ENCODE measurements at places on chromosomes 7 and 10. TPM values are rescaled to one million over a fixed set of nuclear protein-coding genes. Genes with fewer than 3 reads are reported as not detected.

GRCh38 chr7:74269757-74270277 is 15.6 kb upstream of the RFC2 start:
- peak; percentile 55 for DNase-seq

GRCh38 chr10:105188737-105189462 is 547.8 kb downstream of the SORCS3 start:
- DNase-seq = no peak

CLEC2L gene
- 0.65 TPM for total RNA-seq

GRCh38 chr10:113399065-113399464 is 153.8 kb upstream of the HABP2 start:
- no peak for DNase-seq

GRCh38 chr7:19024261-19024660 is 93.2 kb downstream of the TWIST1 start:
- no peak for DNase-seq

GRCh38 chr7:155286686-155287085 is 11.0 kb upstream of the INSIG1 start:
- no peak for DNase-seq

OR9A2 gene
- total RNA-seq = not detected

DNA sequence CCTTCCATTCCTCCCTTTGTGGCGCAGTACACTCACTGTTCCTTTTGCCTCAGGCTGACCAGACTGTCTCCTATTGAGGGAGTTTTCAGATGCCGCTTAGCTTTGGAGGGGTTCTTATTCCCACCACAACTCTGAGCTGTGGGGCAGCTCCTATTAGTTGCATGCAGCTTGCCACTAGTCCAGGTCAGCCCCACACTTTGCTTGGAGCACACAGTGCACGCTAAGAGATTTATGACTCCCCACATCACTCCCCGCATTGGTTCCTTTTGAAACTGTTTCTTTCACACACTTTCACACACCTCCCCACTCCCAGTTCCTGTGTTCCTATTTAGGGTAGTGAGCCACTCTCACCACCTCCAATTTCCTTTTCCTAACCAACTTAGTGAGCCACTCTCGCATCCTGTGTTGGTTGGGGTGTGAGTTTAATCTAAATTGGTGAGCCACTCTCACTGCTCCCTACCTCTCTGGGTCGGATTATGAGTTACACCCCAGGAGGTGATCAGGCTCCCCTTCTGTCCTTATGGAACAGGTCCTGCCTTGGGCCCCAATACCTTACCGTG is 10.4 kb upstream of the ZNF485 start:
- DNase-seq = no peak

GRCh38 chr10:121084016-121084674 is 233.0 kb downstream of the WDR11 start:
- no peak for DNase-seq

MOGAT3 gene
- total RNA-seq = not detected

DNA sequence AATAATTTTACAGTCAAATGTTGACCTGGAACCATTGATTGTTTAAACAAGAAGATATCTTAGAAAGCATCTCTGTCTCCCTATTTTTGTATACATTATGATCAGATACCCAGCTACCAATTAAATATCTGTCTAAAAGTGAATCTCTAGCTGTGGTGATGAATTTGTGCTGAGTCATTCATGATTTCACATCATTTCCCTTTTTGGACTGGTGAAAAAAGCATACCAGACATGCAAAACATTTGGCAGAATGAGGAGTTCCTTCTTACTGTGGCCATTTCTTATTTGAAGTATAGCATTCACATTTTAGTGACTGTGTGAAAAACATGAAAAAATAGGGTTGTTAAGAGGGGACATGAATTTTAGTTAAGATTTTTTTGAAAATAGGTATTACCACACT is 98.0 kb upstream of the GATA3 start:
- no peak for DNase-seq

GRCh38 chr10:70404036-70404786 is at the start of gene EIF4EBP2:
EIF4EBP2 (plus strand) TSS chr10:70404145; CDS start chr10:70404402, 257 bp downstream.
- DNase-seq = peak; percentile 100

GIMAP4 gene
- total RNA-seq = not detected

DNA sequence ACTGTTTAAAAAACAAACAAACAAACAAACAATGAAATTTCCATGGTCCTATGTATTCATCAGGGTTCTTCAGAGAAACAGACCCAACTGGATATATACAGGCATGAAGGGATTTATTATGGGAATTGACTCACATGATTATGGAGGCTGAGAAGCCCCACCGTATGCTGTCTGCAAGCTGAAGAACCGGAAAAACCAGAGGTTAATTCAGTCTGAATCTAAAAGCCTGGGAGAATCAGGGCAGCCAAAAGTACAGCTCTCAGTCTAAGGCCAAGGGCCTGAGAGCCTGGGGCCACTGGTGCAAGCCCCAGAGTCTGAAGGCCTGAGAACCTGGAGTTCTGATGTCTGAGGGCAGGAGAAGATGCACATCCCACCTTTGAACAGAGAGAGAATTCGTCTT is 163.5 kb downstream of the MDFIC start:
- no peak for DNase-seq

DNA sequence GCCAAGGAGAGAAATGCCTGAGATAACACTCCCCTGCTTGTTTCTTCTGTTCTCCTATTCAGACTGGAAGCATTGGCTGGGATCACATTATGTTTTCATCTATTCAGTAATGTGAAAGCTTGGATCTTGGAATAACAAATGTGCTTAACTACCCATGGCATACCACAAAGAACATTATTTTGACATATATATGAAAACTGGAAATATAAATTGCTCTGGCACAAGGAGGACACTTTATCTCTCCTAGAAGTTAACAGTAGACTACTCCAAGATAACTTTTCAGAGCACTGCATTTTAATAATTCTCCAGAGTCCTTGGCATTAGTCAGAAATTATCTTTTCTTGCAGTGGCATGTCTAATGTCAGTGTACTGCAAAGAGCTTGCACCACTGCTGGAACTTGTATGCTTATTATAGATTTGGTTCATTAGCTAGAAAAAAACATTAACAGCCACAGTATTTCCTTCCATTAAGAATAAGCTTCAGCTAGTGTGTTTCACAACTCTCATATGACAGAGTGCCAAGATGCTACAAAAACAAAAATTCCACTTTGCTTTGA is 169.3 kb upstream of the LRRN3 start:
- no peak for DNase-seq

DNA sequence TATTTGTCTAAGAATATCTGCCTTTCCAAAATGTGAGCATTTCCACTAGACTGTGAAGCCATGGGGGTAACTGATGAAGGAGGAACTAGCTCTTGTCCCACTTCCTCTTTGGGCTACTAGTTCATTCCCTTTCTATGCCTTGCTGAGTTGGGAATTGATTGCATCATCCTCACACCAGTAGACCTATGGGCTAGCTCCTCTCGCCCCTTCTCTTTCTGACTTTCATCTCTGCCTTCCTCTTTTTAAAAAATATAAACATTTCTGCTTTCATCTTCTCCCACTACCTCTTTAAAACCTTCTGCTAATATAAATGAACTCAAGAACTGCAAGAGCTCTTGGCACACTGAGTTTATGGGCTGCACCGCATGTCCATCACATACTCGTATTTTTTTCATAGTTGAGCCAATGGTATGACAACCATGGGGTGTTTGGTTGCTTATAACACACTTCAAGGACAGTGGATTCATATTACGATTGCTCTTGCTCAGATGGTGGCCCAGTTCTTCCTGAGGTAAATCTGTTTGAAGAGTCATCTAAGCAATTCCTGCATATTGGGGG is 182.0 kb downstream of the REEP3 start:
- DNase-seq = no peak

CASP7 gene
- 16.6 TPM for total RNA-seq

GRCh38 chr10:70560511-70560941 is 42.0 kb downstream of the PRF1 start:
- no peak for DNase-seq

MBL2 gene
- total RNA-seq = not detected

TCAF2 gene
- total RNA-seq = 0.11 TPM

- no peak for DNase-seq
Observed at GRCh38 chr7:72334698-72335097, 77.4 kb downstream of the CALN1 start.

- DNase-seq = peak; percentile 53
Observed at GRCh38 chr10:119416855-119417254, 125.7 kb downstream of the RGS10 start.

- DNase-seq = no peak
Observed at GRCh38 chr10:31668326-31668725, 260.3 kb downstream of the ARHGAP12 start.

DNA sequence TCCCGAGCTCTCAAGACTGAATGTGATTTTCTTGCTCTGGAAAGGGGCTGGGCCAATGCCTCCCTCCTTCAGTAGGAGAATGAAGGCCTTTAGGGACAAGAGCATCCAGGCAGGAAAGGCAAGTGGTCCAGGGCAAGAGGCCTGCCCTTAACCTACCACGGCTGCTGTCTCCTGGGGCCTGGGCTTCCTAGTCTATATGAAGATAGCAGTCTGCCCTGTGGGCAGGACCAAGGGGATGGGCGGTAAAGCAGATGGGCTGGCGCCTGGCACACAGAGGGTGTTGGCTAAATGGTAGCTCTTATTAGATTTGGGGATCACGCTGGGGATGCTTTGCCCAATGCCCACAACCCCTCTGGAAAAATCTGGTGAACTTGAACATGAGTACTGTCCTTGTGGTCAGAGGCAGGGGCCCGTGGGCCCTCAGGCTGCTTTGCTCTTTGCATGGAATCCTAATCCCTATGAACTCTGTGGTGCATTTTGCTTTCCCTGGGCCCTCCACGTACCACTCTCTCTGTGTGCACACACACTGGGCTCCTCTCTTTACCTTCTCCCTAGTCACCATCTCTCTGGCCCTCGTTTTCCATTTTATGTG is 20.3 kb downstream of the CHAT start:
- DNase-seq = no peak

GRCh38 chr7:107622894-107623293 is 37.7 kb upstream of the SLC26A4 start:
- no peak for DNase-seq

GRCh38 chr10:103476046-103476768 is 2.8 kb downstream of the CALHM3 start:
- DNase-seq = no peak

SLC39A12 gene
- total RNA-seq = not detected

FAM25G gene
- not detected for total RNA-seq

NPTX2 gene
- total RNA-seq = 15.9 TPM

DNA sequence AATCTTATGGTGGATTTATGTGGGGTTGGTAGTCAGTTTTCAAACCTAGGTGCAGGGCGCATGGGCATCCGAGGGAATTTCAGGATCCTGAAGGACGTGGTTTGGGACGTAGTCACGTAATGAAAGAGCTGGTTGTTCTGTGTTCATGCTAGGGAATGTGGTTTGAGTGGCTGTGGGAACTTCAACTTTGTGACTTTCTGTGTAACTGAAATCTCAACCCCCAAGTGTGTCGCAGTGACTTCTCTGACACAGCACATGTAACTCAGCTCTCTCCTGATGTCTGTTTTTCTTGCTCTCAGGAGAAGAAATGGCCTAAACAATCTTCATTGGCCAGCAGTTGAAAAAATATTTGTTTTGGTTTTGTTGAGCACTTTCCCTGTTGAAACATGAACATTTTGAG is 199.0 kb downstream of the PTEN start:
- DNase-seq = no peak

- no peak for DNase-seq
Observed at GRCh38 chr10:23151071-23151470, 41.0 kb upstream of the PTF1A start.

GRCh38 chr7:132574223-132574622 is 2.0 kb downstream of the PLXNA4 start:
- DNase-seq = no peak

DNA sequence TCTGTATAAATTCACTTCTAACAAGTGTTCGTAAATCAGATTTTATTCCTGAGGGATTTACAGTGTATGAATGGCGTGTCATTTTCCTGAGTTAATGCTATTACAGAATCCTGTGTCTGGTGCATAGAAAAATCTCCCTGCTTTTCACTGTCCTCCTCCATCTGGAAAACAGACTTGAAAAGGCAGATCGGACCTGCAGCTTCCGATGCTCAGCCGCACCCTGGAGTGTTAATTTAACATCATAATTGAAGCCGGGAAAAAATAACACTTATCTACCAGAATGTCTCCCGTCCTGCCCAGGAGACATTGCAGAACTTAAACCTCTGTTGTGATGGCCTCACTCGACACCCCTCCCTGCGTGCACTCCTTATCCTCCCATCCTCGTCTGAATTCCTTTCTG is 442.1 kb upstream of the FOXK1 start:
- DNase-seq = no peak

GPR26 gene
- not detected for total RNA-seq

- no peak for DNase-seq
Observed at GRCh38 chr7:6532516-6532915, 18.7 kb downstream of the GRID2IP start.

DNA sequence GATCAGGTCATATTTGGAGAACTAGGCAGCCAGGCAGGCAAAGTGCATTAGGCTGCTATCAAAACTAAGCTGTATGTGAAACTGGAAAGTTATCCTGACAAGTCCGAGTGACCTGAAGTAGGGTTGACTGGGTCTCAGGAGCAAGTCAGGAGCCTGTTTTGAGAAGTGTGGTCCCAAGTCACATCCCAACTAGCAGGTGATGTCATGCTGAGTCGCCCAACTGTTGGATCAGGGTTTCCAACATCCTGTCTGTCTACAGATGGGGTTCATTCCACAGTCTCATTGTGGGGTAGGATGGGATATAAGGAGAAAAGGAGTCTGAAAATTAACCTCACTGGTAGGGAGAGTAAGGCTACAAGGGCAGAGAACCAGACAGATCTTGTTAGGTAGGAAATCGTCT is 27.0 kb downstream of the SLC26A4 start:
- DNase-seq = no peak

DNA sequence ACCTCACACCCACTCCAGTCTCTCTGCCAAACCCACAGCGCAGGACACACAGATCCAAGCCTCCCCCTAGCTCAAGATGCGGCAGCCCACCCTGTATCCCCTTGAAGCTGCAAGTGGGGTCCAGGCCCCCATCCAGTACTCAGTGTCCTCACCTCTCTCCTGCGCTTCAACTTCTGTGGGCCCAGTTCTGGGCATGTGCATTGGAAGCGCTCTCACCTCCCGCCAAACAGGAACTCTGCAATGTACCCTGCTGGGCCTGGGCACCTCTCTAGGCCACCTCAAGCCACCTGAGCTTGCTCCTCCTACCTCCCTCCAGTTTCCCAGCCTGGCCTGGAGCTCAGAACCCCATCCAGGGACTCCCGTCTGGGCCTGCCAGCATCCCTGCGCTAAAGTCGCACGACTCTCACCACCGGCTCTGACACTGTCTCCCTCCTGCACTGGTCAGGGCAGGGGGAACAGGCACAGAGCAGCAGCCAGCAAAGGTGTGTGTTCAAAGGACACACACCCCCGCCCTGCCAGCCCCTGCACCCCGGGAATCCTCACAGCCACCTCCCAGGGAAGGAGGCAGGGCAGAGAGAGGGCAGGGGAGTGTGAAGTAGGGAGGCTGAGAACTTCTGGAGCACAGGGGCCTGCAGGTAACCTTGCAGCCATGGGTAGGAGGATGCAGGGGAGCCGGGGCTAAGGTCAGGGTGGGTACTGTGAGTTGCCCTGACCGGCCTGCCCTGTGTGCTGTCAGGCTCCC is 51.7 kb upstream of the MSMB start:
- DNase-seq = no peak

CALML5 gene
- total RNA-seq = not detected

THNSL1 gene
- 6.5 TPM for total RNA-seq
